ENCODE measurements at places on chromosomes 7 and 10.

GRCh38 chr7:96657347-96658021, 52.2 kb downstream of the SEM1 start:
- no peak for DNase-seq

DNA sequence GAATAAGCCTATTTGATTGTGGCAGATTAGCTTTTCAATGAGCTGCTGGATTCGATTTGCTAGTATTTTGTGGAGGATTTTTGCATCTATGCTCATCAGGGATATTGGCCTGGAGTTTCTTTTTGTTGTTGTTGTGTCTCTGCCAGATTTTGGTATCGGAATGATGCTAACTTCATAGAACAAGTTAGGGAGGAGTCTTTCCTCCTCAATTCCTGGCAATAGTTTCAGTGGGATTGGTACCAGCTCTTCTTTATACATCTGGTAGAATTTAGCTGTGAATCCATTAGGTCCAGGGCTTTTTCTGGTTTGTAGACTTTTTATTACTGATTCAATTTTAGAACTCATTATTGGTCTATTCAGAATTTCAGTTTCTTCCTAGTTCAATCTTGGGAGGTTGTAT, 43.4 kb upstream of the KLF14 start:
- no peak for DNase-seq

- DNase-seq, result no peak
Measured at GRCh38 chr10:124909563-124909962, 32.4 kb upstream of the ZRANB1 start.

- no peak for DNase-seq
Measured at GRCh38 chr7:7808156-7808555, 89.7 kb upstream of the RPA3 start.

DNA sequence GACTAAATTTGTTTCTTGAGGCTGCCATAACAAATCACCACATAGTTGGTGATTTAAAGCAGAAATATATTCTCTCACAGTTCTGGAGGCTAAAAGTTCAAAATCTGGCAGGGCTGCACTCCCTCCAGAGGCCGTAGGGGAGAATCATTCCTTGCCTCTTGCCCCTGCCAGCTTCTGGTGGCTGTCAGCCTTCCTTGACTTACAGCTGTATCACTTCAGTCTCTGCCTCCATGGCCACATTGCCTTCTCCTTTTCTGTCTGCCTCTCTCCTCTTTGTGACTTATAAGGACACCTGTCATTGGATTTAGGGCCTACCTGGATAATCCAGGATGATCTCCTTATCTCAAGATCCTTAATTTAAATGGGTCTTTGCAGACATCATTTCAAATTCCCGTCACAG, 5.8 kb upstream of the LRRC4 start:
- DNase-seq, result no peak
